Pancreas (tissue), 10 donors: ENCODE measurements at places on chromosomes 5 and 9. TPM values are rescaled to one million over a fixed set of nuclear protein-coding genes. Genes with fewer than 3 reads are reported as not detected.

DNA sequence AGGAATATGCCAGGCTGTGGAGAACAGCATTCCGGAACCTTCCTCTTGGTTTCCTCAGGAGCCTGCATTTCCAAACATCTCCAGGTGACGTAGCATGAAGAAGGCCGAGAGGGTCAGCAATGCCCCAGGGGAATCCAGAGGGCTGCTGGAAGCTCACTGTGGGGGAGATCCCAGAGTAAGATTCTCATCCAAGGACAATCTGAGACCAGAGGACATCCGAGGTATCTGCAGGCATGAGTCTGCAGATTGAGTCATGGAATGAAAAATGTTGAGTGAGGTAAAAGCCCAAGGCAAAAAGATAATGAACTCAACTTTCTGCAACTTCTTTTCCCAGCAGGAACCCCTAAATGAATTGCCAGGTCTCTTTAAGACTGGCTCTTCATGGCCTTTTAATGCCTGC lies 73.5 kb downstream of the KIF4B start:
- H3K4me3 ChIP-seq = no peak overlapping the region
- no peaks in the 10 kb centered on the region for H3K4me1 ChIP-seq
- H3K36me3 ChIP-seq = no peaks in the 10 kb centered on the region
- no peak overlapping the region for H3K27ac ChIP-seq
- H3K27me3 ChIP-seq = no peaks in the 10 kb centered on the region

DNA sequence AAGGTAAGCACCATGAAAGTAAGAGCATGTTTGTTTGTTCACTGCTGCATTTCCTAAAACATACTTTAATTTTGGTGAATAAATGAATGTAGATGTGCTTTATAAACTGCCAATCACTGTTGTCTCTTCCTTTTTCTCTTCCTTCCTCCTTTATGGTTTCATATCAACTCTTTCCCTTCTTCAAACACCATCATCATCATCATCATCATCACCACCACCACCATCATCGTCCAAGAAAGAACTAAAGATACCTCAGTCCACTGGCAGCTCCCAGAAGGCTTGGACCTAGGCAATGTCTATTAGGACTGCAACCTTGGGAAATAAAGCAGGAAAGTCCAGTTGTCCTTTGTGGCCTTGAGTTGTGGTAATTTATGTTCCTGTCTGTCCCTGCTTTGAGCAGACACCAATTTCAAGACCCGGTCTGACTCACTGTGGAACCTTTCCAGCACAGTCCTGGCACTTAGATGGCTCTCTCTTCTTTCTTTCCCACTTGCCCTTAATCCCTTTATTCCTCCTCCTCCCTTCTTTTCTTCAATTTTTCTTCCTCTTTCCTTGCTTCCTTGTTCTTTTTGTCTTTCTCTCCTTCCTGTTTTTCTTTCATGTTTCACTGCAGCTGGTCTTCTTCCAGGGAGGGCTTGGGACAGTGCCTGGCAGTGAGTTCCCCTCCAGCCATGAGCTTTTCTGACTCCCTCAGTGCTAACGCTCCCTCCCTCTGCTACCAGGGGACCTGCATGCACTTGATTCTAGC lies 99.3 kb downstream of the ANGPTL2 start:
- H3K27me3 ChIP-seq = no peaks in the 10 kb centered on the region
- H3K36me3 ChIP-seq = no peaks in the 10 kb centered on the region
- no peaks in the 10 kb centered on the region for H3K4me1 ChIP-seq
- no peak overlapping the region for H3K27ac ChIP-seq
- H3K4me3 ChIP-seq = no peak overlapping the region
- no peak for DNase-seq

GRCh38 chr5:464843-465590 lies 22.0 kb downstream of the EXOC3 start:
- no peak overlapping the region for H3K27ac ChIP-seq
- H3K4me3 ChIP-seq = no peak overlapping the region
- no peaks in the 10 kb centered on the region for H3K27me3 ChIP-seq
- H3K4me1 ChIP-seq = no peaks in the 10 kb centered on the region

GRCh38 chr9:89225991-89226471 lies 47.4 kb upstream of the SHC3 start:
- H3K36me3 ChIP-seq = no peaks in the 10 kb centered on the region
- no peaks in the 10 kb centered on the region for H3K4me1 ChIP-seq
- no peaks in the 10 kb centered on the region for H3K27me3 ChIP-seq
- H3K27ac ChIP-seq = no peak overlapping the region

DNA sequence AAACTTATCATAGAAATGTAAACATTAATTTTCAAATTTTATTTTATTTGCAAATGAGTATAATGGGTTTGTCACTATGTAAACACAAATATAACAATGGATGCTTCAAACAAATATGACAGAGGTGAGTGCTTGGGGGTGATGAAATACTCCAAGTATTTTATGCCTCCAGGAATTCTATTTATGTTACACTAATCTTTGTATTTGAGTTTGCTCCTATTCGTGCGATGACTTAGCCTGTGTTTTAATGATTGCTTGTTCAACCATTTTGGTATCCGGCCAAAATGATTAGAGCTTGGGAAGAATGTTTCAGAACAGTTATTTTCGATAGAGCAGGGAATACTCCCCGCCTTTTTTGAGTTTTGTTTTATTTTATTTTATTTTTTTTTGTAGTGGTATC lies 5.0 kb downstream of the DMRT2 start:
- no peaks in the 10 kb centered on the region for H3K4me1 ChIP-seq
- H3K36me3 ChIP-seq = no peaks in the 10 kb centered on the region
- DNase-seq = no peak
- H3K27me3 ChIP-seq = peaks cover 16% of the 10 kb centered on the region
- H3K27ac ChIP-seq = no peak overlapping the region
- H3K4me3 ChIP-seq = no peak overlapping the region

- no peaks in the 10 kb centered on the region for H3K27me3 ChIP-seq
- no peak for DNase-seq
- H3K27ac ChIP-seq = peak overlapping the region; percentile 5
- H3K4me3 ChIP-seq = no peak overlapping the region
- peaks cover 11% of the 10 kb centered on the region for H3K4me1 ChIP-seq
- H3K36me3 ChIP-seq = no peaks in the 10 kb centered on the region
Measured at GRCh38 chr5:33526755-33527154, 86.0 kb downstream of the TARS1 start.

GRCh38 chr9:124180557-124180956 lies 77.2 kb upstream of the NEK6 start:
- DNase-seq = no peak
- no peak overlapping the region for H3K27ac ChIP-seq
- H3K27me3 ChIP-seq = no peaks in the 10 kb centered on the region
- H3K4me3 ChIP-seq = no peak overlapping the region
- H3K4me1 ChIP-seq = no peaks in the 10 kb centered on the region

The FRRS1L gene
- 0.42 TPM for polyA plus RNA-seq
